CD4-positive, alpha-beta T cell treated with Interleukin-17A for 4 hours (primary cell): ENCODE measurements at places on chromosomes 4 and X.
A peak's percentile ranks its signal among the peaks of the same experiment; 100 is the strongest.

GRCh38 chrX:3638280-3638873 is 75.1 kb downstream of the PRKX start:
- peak; percentile 58 for DNase-seq

DNA sequence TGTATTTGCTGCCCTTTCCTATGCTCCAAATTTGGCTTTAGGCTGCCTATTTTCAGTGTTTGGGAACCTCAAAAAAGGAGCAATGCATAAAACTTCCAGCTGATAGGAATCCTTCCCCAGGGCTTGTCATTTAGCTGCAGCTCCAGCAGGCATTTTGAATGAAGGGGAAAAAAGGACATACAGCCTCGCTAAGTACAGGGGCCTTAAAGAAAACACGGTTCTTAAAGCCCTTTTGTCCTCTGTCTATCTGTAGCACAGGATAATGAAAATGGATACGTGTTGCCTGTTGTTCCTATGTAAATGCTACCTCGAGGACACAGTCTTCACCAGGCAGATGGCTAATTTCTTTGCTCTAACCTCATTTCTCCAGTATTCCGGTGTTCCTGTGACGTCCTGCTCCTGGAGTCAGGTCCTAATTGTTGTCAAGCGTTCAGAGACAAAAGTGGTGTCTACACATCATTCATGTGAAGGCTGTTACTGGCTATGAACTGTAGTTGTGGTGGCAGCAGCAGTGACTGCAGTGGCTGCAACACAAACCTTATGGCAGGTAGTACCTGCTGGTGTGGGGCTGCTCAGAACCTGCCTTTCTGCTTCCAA is 117.4 kb downstream of the MGST2 start:
- no peak for DNase-seq

GRCh38 chr4:102560571-102561341 is 59.6 kb downstream of the NFKB1 start:
- DNase-seq, result no peak

DNA sequence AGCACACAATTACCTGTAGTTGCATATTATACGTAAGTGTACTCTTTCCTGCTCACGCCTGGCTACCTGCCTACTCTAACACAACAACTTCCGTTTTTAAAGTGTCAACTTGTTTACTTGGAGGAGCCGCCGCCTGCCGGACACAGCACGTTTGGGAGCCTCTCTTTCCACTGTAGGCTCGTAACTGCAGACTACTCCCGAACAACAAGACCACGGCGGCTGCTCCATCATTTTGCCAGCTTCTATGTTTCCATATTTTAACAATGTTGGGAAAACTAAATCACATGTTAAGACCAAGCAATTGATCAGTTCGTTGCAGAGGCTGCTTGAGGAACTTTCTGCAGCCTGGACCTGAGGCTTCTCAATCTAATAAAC is 841 bp downstream of the MTNR1A start:
- DNase-seq, result no peak

- peak; percentile 74 for DNase-seq
Measured at GRCh38 chr4:2811830-2812611, 19.1 kb downstream of the SH3BP2 start.

GRCh38 chrX:39475372-39475771 is 622.4 kb downstream of the BCOR start:
- DNase-seq, result no peak

GRCh38 chr4:26589705-26590104 is 5.8 kb downstream of the TBC1D19 start:
- DNase-seq, result no peak

DNA sequence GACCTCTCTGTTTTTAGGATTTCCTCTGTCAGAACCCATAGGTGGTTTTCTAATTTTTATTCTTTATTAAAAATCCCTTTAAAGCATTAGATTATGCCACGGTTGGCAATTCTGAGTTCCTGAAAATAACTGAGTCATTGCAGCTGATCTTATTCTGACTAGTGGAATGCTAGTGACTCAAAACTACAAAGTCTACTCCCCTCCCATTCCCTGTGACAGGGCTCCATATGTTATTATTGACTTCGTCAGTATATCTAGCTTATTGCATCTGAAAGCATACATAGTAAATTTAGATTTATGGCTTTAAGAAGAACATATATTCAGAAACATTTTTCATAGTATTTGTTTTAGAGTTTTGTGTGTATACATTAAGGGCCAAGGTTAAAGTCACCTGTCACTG is 38.5 kb downstream of the HERC3 start:
- DNase-seq, result no peak

DNA sequence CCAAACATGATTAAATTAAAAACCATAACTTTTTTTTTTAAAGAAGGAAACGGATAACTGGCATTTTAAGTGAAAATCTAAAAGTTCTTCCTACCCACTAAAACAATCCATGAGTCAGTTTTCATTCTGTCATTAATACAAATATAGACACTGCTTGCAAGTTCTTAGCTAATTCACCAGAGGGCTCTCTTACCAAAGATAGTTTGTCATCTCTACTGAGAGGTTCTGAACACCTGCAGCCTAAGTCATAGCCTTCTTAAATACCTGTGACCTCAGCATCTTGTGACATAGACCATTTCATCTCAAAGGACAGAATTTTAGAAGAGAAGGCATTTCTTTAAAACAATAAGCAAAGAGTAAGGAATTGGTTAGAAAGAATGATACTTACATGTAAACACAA is 65.3 kb upstream of the FAM120C start:
- no peak for DNase-seq

DNA sequence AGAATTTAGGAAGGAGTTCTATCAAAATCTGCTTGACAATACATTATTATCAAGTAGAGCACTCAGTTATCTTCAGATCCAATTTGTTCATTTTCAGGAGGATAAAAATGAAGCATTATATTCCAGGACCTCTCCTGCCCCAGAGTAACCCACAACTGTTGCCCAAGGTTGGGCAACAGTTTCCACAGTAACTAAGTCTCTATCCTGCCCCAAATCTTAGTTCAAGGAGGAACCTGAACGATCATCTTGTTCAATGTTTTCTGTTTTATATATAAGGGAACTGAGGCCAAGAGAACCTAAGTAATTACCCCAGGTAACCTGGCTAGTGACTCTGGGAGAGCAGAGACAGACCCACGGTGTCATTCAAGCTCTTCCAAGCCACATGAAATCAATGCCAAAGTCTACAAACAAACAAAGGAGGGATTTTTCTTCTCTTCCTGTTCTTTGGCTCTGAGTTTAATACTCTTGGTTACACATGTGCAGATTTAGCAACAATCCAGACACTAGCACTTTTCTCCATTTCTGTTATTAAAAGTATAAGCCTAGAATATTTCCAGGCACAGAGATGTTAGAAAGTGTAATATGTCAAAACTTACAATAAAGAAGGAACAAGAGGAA is 105.6 kb downstream of the C4orf51 start:
- no peak for DNase-seq

DNA sequence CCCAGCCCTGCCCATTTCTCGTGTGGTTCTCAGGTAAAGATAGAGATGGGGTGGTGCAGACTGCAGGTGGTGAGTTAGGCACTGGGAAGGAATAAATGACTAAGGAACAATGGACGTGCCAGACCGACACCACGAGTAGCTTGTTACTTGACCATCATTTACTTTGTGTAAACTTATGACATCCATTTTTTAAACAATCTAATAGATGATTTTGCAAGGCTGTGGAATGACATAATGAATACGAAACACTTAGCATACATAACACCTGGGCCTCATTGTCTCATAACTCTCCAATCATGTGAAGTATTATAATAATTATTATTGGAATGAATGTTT is 137.3 kb upstream of the CPEB2 start:
- DNase-seq, result no peak

DNA sequence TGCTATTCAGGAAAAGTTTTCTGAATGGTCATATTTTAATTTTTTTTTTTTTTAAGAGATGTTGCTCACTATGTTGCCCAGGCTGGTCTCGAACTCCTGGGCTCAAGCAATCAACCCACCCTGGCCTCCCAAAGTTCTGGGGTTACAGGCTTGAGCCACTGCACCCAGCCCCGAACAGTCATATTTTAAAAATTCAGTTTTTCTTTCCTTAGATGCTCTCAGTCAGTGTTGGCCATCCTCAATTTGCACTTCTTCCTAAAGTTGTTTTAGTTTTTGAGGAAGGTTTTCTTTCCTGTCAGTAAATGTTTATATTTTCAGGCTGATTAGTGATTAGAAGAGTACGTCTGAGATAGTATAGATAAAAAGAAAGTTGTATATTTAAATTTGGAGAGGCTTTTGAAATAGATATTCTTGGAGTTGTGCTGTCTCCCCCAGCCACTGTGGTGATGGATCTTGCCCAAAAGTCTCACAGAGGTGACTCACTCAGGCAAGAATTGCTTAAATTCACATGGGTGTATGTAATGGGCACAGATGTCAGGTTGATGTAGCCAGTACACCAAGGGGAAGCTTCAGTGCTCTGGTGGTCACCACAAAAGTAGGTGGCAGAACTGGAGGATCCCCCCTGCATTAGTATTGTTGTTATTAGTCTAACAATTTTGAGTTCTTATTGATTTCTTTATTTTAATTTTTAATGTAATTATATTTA is 72.2 kb upstream of the ELOVL6 start:
- DNase-seq, result no peak

DNA sequence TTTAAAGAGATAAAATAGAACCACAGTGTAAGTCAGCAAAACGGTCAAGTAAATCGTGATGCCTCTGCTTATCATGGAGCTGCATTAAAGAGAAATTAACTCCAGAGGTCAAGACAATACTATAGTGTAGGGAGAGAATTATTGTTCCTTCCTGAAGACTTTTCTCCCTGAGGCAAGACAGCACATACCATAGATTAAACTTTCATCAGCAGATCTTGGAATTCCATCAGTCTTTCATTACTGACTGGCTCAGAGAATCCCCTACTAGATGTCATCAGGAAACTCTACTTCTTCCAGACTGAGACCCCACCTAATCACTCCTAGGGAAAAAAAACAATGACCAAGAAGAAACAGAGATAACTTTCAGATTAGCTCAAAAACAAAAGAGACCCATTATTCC is 131.3 kb downstream of the NSUN7 start:
- DNase-seq, result no peak

GRCh38 chr4:15765910-15766697 is 12.0 kb upstream of the CD38 start:
- peak; percentile 67 for DNase-seq

- no peak for DNase-seq
Measured at GRCh38 chrX:75648803-75649588, 126.2 kb upstream of the ZDHHC15 start.

GRCh38 chrX:2497961-2498780 is 2.6 kb downstream of the DHRSX start:
- DNase-seq, result no peak

DNA sequence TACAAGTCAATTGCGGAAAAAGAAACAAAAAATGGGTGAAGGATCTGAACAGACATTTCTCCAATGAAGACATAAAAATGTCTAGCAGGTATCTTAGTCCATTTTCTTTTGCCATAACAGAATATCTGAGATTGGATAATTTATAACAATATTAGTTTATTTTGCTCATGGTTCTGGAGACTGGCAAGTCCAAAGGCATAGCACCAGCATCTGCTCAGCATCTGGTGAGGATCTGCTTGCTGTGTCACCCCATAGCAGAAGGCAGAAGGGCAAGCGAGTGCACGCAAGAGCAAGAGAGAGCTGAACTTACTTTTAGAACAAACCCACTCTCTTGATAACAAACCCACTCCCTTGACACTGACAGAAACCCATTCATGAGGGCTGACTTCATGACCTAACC is 29.7 kb downstream of the GAB3 start:
- no peak for DNase-seq

GRCh38 chr4:186887291-186887700 is 163.6 kb upstream of the FAT1 start:
- no peak for DNase-seq

GRCh38 chr4:102139932-102140331 is 205.3 kb downstream of the SLC39A8 start:
- no peak for DNase-seq

DNA sequence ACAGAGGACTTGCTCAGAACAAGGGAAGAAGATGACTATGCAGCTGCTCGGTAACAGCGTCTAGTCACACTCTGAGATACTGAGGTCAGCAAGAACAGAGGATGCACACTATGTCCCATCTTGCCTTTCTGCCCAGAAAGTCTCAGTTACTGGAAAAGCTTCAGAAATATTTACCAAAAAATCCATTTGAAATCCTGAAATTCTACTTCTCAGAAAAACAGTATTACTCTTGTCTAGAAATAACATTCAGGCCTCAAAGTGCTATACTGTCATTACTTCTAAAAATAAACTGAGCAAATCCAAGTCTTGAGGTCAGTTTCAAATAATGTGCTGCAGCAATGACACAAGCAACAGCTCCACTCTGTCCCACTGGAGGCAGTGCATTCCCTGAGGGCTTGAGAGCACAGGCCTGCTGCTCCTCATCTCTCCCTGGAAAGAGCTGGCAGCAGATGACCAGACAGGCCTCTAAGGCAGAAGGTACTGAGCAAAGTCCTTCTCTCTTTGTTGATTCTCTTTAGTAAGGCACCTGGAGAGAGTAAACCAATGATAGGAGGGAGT is 76.9 kb downstream of the CAMK2D start:
- DNase-seq, result peak; percentile 24

GRCh38 chr4:107977966-107978705 is 11.6 kb upstream of the HADH start:
- DNase-seq, result no peak

DNA sequence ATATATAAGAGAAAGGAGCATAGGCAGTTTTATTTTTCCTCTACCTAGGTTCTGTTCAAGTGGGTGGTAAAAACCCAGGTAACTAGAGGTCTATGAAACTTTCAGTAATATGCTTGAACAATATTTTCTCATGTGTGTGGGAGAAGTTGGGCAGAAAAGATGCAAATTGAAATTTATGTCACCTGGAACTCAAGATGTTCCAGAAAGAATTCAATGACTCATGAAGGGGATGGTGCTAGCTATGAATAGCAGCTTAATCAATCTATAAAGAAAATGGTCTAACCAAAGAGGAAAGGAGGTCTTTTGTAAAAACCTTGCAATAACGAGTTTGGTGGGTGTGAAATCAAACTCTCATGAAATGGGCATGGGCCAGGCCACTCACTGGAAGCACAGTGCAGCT is 263.8 kb downstream of the INPP4B start:
- no peak for DNase-seq

DNA sequence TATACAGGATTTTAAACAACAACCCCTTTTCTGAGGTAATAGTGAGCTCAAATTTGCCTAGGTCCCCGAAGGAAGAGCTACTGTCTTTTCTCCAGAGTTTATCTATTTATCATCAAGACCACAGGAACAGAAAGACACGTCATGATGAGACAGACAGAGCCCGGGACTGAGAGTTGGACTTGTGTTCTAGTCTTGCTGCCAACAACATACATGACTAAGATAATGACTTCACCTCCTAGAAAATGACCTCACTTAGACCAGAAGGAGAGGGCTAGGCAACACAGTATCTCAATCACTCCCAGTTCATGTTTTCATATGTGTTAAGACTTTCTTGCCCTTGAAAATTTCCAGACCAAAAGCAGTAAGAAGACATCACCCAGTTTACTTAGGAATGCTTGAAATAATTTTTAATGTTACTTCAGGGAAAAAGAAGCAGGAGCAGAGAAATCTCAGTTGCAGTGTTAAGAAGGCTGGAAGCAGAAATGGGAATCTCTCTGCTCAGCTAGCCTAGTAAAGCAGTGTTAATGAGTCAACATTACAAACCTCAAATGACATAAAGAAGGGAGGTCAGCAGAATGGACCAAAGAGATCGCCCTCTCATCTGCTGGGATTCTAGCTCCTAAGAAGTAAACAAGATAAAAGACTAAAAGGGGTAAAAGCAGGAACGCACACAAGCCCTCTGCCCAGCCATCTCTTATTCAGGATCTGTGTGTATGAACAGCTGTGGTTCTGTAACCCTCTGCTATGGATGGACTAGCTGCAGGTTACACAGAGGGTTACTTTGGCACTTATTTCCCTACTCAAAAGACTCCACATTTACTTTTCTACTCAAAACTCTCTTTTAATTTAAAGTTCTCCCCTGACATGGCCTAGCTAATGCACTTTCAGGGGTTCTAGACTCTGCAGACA is 24.8 kb downstream of the PDGFC start:
- DNase-seq, result no peak
